ENCODE measurements at places on chromosomes 13 and 19.

GRCh38 chr13:33758113-33758512 is 59.8 kb upstream of the RFC3 start:
- no peak for DNase-seq

GRCh38 chr19:32890326-32890725 is 20.8 kb upstream of the SLC7A9 start:
- DNase-seq = no peak

- no peak for DNase-seq
Observed at GRCh38 chr13:33145667-33146066, 129.4 kb downstream of the KL start.

DNA sequence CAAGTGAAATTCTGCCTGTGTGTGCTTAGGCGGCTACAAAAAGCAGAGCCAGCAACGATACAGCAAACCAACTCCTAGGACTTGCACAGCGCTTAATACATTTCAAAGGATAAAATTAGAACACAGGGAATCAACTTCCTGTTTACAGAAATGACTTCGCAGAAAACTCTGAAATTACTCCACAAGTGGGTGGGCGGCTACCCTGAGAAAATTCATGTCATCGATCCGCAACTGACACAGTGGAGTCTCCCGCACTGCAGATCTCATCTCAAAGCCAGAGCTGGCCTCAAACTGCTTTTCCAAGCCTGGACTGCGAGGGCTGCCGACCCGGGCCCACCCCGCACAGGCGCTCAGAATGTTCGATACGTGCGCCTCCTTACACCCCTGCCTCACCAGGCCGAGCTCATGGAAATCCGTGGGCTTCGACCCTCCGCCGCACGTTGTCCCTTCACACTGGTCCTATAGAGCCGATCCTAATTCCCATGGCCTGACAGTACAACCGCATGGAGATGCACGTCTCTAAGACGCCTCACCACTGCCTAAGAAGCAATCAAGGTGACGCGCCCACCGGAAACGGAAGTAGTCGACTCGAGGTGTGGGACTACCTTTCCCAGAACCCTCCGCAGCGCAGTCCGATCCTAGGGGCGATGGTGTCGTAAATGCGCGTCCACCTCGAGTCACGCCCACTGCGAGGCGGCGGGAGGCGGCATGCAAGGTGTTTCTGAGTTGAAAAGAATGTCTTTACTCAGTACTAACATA is at the start of gene ZNF229:
Gene ZNF229 (minus strand): TSS at position 557 of the 759 bp plus-strand sequence. CDS start 5,625 bp downstream, outside the sequence.
- peak; percentile 83 for DNase-seq

DNA sequence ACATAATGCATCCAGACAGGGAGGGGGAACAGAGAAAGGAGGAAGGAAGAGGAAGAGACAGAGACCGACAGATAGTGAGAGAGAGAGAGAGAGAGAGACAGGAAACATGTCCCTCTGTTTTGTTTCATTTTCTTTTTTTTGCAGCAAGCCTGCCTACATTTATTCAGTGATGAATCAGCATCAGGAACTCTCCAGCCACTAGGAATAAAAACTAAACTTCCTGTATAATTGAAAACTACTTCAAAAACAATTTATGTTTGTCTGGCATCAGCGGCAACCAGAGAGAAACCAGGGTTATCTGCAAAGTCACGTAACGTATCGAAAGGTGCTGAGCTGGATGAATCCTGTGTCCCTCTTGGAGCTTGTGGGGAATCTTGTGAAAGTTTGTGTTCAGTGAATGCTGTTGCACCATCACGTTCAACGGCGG is 148.6 kb upstream of the SOX21 start:
- DNase-seq = no peak

- peak; percentile 73 for DNase-seq
Observed at GRCh38 chr13:41284512-41285288, 21.3 kb upstream of the MTRF1 start.

DNA sequence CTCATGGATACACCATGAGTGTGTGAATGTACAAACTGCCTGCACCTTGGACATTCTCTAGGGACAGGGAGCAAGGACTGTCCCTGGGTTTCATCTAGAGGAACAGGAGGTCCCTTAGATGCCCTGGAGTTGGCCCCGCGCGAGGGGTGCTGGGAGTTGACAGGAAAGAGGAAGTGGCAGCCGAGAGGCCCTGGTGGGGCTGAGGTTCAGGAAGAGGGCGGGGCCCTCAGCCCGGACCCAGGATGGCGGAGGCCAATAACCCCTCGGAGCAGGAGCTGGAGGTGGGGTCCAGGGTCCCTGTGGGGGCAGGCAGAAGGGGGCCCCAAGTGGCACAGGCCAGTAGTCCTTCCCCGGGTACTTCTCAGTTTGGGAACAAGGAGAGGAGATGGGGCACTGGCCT is 6.9 kb downstream of the PKN1 start:
- no peak for DNase-seq

DNA sequence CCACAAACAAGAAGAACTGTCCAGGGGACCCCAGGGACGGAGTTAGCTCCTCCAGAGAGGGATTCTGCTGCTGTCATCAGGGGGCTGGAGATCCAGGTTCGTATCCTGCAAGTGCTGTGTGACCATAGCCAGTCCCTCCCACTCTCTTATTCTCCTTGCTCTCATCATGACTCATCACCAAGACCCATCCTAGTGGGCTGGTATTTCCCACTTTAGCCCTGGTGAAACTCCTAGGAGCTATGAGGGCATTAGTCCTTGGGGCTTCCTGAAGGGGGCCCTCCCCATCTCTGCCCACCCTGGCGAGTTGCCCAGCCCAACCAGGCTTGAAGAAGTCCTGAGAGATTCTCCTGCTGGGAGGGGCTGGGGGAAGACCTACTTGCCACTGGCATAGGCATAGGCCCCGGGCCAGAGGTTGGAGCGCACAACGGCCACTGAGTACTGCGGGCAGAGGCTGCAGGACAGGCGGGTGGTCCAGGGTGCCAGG is 7.5 kb upstream of the DMWD start:
- DNase-seq = no peak

GRCh38 chr19:46579361-46579879 is 21.7 kb upstream of the CALM3 start:
- DNase-seq = no peak

DNA sequence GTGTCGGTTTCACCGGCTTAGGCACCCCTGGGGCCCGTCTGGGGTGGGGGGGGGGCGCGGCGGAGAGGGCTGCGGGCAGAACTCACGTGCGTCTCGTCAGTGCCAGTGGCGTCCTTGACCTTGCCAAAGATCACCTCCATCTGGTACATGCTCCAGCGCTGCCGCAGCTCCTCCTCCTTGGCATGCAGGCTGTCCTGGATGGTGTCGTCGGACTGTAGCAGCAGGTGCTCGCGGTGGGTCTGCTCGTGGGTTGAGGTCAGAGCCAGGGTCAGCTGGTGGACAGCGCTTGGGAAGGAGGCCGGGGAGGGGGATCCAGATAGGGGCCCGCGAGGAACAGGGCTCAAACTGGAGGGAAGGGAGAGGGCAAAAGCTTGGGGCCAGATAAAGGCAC is 4.7 kb upstream of the RGL3 start:
- no peak for DNase-seq

GRCh38 chr19:6793411-6793810 is 20.9 kb downstream of the VAV1 start:
- DNase-seq = no peak

DNA sequence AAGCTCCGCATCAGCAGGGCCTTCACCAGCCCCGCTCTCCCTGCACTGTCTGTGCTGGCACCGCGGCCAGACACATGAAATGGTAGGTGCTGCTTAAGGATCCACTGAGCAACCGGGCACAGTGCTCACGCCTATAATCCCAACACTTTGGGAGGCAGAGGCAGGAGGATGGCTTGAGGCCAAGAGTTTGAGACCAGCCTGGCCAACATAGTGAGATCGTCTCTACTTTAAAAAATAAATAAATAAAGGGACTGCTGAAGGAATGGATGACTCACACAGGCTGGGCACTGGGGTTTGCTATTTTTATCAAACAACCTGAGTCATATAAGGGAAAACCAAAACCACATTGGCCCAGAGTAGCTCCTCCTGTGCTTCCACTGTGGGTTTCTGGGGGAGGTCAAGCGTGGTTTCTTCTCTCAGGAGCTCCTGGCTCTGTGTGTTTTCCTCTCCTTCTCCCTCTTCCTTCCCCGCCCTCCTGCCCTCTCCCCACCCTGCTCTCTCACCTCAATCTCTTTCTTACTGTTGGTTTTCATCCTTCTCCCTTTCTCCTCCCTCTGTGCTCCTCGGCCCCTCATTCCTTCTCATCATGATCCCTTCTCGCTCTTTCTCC is 21.3 kb downstream of the VRK3 start:
- peak; percentile 74 for DNase-seq

DNA sequence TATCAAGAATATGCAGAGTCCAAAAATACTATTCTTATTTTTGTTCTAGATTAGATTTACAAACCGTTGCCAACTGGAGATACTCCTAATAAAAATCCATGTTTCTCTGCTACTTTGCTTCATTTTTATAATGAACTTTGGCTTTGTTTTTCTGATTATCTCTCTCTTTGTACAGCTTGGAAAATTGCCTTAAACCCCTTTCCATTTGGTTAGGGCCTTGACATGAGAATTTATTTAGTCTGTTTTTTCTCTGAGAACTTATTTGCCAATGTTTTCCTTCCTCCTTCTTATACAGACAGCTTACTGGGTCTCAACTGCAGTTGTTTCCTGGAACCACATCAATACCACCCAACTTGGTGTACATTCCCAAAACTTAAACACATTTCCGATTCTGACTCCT is 555.4 kb downstream of the SLITRK6 start:
- no peak for DNase-seq

DNA sequence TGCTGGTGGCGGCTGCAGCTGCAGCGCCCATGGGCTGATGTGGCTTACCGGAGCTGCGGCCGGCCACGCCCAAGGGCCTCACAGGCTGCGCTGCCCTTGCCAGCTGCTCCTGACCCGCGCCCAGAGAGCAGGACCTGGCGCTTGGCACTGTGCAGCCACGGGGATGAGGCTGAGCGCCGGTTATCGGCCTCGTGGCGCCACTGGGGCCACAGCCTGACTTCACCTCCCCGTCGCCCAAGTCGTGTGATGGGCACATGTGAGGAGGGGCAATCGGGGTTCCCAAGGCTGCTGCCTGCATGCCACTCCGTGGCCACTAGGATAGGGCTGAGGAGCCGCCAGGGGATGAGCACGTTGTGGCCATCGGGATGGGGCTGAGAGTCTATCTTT is 77.2 kb upstream of the PABPC3 start:
- no peak for DNase-seq

DNA sequence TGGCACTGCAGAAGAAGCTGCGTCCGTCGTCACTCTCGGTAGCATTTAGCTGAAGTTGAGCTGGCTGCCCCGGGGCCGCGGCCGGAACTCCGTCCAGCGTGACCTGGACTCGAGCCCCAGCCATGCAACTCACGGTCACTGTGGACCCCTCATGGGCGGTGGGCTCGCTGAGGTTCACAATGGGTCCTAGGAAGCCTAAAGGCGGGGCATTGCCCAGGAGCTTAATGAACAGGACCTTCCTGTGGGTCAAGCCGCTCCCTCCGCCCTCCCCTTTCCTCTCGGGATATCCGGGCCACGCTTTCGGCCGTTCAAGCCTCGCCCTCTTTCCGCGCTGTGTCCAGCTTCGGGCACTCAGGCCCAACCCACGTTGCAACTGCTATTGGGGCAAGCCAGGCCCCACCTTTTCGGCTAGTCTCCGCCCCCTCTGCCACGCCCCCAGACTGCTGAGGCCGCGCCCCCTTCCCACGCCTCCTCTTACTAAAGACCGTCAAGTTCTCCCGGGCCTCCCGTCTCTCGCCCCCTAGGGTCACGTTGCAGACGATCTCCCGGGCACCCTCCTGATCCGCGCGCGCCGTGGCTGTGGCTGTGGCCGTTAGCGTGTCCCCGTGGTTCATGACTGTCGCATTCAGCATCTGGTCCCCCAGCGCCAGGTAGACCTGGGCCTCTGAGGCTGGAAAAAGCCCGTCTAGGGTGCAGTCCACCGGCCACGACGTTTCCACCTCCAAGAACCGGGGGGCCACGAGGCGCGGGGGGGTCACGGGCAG is 1.4 kb upstream of the RAVER1 start:
- DNase-seq = peak; percentile 85

DNA sequence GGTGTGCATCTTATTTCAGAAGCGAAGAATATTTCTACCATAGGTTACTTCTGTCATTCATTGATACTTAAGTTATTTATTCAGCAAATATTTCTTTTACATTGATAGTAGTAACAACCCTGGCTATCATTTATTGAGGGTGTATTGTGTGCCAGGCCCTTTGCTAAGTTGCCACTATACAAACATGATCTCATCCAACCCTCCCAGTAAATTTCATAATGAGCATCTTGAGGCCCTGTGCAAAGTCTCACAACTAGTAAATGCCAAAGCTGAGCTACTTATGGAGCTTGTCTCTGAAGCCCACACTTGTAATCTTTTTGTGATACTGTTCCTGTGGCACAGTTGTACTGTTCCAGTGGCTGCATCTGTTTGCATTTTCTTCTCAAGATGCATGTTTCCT is 36.1 kb downstream of the RNASEH2B start:
- no peak for DNase-seq

GRCh38 chr13:102012299-102013293 is 389.3 kb downstream of the FGF14 start:
- no peak for DNase-seq

- DNase-seq = no peak
Observed at GRCh38 chr13:40231311-40231710, 435.1 kb downstream of the FOXO1 start.

DNA sequence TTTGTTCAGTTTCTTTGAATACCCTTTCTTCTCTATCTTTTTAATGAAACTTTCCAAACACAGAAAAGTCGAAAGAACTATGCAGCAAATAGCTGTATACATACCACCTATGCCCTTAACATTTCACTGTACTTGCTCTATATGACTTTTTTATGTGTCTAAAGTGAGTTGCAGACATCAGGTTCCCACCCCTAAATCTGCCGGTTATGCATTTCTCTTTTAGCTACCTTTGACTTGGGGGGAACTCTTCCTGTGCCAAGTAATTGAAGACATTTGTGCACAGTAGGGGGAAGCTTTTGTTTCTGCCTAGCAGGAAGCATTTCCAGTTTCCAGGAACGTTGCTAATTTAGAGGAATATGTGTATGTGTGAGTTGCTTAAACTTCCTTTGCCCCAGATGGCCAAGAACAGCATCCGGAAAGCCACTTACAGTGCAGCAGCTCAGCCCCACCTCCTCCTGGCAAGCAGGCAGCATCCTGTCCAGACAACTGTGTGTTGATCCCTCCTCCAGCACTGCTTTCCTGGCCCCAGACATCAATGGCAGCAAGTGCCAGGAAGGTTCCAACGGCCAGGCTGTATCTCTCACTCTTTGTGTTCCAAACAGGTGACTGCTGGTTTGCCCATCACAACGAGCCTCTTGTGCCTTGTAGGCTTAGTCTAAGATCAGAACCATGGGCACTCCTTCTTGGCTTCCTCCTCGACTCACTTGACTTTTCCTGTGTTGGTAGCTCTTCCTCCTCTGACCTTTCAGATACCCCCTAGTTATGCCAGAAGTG is 14.7 kb upstream of the GRAMD1A start:
- no peak for DNase-seq
